ENCODE measurements at places on chromosomes 1 and 21.
A peak's percentile ranks its signal among the peaks of the same experiment; 100 is the strongest.

- DNase-seq: peak; percentile 87
Observed at GRCh38 chr1:168469690-168470089, 74.1 kb downstream of the XCL2 start.

DNA sequence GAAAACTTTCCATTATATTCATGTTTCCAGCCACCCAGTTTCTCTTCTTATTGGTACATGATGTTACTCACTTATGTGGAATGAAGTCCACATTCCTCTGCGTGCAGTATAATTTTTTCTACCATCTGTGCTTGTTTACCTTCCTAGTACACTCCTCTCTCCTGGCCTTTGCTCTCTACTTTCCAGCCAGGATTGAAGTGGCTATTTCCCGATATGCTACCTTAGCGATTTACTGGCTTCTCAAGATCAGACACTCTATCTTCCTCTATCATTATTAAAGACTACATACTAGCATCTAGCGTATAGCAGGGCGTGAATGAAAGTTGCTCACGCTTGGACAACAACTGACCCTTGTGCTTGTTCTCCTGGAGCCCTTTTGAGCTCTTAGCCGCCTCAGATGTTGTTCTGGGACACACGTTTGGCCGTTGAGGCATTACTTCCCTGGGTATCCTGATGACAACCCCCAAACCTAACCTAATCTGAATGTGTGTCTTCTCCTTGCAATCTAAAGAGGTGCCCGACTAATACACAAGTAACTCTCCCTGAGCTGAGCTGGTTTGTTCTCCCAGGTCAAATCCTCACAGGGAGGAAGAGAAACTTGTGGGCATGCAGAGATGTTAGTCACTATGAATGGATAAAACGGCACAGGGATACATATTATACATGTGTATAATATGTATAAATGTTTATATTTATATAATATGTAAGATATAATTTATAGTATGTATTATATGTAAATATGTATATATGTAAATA is 13.4 kb upstream of the MTARC2 start:
- DNase-seq: no peak

DNA sequence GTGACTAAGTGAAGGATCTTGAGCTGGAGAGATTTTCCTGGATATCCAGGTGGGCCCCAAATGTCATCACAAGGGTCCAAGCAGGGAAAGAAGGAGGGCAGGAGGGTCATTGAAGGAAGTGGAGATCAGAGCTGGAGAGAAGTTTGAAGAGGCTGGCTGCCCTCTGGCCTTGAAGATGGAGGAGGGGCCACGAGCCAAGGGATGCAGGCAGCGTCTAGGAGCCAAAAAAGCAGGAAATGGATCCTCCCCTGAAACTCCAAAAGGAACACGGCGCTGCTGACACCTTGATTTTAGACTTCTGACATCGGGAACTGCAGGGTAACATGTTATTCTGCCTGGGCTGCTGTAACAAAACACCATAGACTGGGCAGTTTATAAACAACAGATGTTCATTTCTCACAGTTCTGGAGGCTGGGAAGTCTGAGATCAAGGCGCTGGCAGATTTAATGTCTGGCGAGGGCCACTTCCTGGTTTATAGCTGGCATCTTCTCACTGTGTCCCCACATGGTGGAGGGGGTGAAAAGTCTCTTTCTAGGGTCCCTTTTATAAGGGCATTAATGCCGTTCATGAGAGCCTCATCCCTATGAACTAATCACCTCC is 28.8 kb upstream of the ZBTB21 start:
- DNase-seq: peak; percentile 48

DNA sequence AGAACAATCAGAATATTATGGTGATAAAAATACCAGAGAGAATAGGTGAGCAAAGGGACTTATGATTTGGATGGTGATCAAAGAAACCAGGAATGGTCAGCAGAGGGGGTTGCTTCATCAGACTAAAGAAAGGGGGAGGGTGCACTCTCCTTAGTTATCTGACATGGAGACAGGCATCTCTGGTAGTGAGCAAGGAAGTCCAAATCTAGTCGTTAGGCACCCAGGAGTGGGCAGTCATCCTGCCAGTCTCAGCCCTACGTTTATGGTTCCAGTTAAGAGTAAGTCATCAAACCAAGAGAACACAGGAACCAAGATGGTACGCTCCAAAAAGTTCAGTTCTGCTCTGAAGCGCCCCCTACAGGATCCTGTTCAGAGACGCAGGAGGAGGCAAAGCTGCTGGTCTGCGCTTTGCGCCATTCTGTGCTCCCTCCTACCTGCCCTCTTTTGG is 28.6 kb downstream of the EBNA1BP2 start:
- DNase-seq: no peak

- DNase-seq: no peak
Observed at GRCh38 chr1:225877580-225877979, 4.6 kb downstream of the TMEM63A start.

GRCh38 chr1:115251856-115252255 is 86.2 kb downstream of the NGF start:
- no peak for DNase-seq

GRCh38 chr1:157110686-157111085 is 11.1 kb upstream of the ETV3L start:
- DNase-seq: no peak

- DNase-seq: no peak
Observed at GRCh38 chr1:150798525-150798924, 9.5 kb downstream of the CTSK start.

GRCh38 chr1:77386276-77386675 is 104.5 kb downstream of the AK5 start:
- no peak for DNase-seq

GRCh38 chr1:207813946-207814345 is 62.1 kb downstream of the CD46 start:
- DNase-seq: no peak

GRCh38 chr1:111204201-111204982 is 3.9 kb upstream of the DENND2D start:
- no peak for DNase-seq

DNA sequence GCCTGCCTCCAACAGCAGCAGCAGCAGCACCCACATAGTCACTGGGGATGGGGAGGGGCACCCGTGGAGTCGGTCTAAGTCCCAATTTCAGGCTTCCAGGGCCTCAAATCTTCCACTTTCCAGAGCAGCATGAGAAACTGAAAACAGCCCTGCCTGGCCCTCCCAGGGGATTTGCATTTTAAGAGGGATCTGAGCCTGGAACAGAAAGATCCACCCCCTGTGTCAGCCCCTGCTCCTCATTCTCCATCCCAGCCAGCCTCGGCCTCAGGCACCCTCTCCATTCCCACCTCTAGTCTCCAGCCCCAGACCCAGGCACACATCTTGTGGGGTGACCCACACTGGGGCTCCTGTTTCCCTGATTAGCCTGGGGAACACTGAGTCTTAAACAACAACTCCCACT is 51.8 kb downstream of the FBXO2 start:
- no peak for DNase-seq

DNA sequence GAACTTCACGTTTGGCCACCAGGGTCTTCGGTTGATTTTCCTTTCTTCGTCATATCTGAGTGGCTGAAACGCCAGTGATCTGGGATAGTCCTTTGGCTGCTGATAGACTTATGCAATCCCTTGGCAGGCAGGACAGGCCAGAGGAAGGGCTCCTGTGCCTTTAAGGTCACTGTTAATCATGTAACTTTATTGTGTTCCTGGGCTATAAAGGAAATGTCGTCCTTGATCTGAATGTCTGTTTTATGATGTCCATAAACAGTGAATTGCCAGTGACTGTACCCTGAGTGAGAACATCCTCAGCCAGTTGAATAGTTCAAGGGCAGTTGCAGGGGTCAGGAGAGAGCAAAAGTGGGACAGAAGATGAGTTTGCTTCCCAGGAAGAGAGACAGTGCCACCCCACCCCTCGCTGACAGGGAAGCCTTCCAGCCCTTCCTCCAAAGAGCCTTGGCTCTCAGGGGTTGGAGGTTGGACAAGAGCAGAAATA is 68.0 kb downstream of the PDE9A start:
- DNase-seq: no peak

DNA sequence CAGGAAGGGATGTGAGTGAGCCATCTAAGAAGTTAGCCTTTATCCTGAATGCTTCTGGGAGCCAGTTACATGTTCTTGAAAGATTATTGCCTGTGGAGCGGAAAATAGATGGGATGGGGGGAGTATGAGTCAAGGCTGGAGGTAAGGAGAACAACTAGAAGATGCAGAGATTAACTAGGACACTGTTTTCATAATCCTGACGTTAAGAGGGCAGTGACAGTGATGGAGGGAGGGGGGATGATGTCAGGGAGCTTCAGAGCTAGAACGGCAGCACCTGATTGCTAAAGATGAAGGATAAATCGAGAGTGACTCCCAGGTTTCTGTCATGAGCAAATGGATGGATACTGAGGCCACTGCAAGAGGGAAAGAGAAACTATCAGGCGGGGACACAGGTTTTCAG is 10.0 kb upstream of the RCSD1 start:
- DNase-seq: no peak
